Fibroblast of skin of right biceps (primary cell): ENCODE measurements at places on chromosomes 12 and 14.

GRCh38 chr12:49331380-49332222, 5.4 kb downstream of the C1QL4 start:
- peak; percentile 61 for DNase-seq

GRCh38 chr14:95814363-95815225, 62.0 kb upstream of the TUNAR start:
- no peak for DNase-seq

DNA sequence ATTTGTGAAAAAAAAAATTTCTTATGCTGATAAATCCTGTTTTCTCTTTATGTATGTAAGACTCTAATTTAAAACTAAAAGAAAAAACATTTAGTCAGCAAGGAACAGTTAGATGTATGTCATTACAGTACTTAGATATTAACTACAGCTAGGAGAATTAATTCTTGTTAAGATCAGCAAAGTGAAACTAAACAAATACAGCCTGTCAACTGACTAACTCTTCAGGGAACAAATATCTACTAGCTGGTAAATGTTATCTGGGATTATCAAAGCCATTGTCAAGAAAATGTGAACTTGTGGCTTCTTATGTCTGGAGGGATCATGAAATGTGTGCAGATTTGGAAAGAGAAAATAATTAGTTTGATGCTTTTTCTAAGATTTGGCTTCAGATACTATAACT, 27.5 kb downstream of the MGAT4C start:
- DNase-seq, result no peak

- peak; percentile 53 for DNase-seq
Observed at GRCh38 chr14:57865403-57866198, at the start of gene SLC35F4. SLC35F4 (minus strand) TSS chr14:57866092.

- DNase-seq, result peak; percentile 38
Observed at GRCh38 chr14:93231129-93231979, 24.3 kb downstream of the UBR7 start.

- peak; percentile 52 for DNase-seq
Observed at GRCh38 chr14:20679907-20680306, 4.5 kb upstream of the RNASE4 start.

DNA sequence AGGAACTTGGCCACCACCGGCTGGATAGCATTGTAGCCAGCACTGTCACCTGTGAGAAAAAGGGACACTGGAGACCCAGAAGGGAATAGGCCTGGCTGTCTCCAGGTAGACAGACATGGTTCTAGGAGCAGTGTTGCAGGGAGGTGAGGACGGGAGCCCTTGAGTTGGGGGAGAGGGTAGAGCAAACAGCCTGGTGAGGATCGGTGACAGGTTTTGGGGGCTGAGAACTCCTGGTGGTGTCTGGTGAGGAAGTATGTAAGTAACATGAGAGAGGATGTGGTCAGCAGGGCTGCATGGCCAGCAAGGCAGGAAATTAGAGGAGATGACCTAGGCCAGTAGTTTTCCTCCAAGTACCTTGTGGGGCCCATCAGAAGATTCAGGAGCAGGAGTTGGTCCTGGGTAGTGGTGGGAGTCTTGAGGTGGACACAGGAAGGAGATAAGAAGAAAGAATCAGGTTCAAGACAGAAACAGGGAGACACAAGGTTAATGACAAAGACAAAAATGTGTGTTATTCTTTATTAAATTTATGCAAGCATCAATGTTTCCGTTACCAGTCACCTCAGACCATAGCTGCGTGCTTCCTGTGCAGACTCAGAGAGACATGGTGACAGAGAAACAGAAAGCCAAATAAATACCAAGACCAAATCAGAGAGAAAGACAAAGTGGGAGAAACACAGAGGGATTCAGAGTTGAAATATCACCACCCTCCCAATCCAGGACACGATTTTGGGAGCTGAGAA, at the start of gene ARHGAP9:
Gene ARHGAP9, minus strand, starts transcription at position 491 of the 740 bp plus-strand sequence. Its CDS starts 460 bp downstream, at position 31.
- no peak for DNase-seq

GRCh38 chr14:94548999-94549985, 11.9 kb upstream of the SERPINA4 start:
- peak; percentile 38 for DNase-seq

- no peak for DNase-seq
Observed at GRCh38 chr14:90604356-90604755, 207.5 kb downstream of the CALM1 start.

GRCh38 chr12:17992002-17992656, 97.9 kb downstream of the RERGL start:
- DNase-seq, result peak; percentile 65
